ENCODE measurements at places on chromosomes 3 and 15.

DNA sequence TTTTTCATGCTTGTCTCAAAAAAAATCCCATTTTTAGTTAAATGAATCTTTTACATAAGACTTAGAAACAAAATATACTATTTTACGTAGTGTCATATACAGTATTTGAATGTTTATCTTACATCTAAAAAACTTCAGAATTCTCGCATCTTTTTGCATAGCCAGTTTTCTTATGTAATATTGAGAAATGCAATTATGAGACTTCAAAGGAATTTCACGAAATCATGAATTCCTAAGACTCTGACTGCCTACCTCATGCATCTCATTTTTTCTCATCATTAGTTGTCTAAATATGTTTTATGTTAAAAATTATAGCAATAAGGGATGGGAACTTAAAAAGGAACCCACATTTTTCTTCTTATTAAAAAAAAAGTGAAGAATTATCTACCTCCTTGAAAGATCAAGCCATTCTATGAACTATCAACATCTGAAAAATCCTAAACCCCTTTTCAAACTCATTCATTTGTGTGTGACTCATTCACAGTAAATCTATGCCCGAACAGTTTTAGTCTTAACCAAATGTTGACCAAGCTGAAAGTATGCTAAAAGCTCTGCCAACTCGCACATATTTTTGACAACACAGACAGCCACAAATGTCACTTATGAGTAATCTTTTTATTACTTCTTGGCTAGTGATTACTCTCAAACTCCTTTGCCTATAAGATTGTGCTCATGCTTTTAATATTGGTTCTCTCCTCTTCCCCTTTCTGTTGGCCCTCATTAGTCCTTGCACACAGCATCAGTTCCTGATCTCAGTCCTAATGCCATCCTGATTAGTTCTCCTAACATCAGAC is 115.9 kb downstream of the DCLK3 start:
- DNase-seq = no peak
- no peaks in the 10 kb centered on the region for H3K4me1 ChIP-seq
- H3K27me3 ChIP-seq = no peaks in the 10 kb centered on the region
- H3K36me3 ChIP-seq = no peaks in the 10 kb centered on the region

DNA sequence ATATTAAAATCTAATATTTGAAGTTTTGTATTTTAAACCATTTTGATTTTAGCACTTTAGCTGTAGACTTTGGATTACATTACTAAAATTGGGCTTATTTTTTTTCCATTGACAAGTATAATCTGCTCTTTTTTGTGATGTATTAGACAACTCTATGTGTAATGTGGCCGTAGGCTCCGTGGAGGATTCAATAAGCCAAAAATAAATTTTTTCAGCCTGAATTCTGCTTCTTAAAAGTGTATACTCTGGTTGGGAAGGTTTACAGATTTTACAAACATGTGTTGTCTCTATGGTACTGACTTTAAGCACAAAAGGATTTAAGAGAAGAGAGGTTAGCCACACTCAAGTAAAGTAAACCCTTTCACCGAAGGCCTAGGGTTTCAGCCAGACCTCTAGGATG is 110.8 kb downstream of the PLCL2 start:
- no peaks in the 10 kb centered on the region for H3K4me1 ChIP-seq
- H3K36me3 ChIP-seq = no peaks in the 10 kb centered on the region
- H3K4me3 ChIP-seq = no peak overlapping the region
- no peak for DNase-seq

DNA sequence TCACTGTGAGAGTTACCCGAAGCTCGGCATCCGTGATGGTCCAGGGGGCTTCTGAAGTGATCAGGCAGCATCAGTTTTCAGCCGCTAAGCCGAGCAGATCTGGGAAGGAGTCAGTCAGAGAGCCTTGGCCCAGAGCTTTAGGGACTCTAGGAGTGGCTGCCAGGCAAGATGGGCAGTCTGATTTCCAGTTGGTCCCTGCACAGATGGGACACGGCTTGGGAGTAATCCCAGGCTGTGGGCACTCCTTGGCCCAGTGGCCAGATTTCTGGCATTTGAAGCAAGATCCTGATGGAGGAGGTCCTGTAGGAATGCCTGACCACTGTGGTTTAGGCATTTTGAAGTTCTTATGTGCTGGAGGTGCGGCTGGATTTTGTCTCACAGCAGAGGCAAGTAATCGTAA is 10.5 kb upstream of the IP6K2 start:
- DNase-seq = no peak
- no peak overlapping the region for H3K4me3 ChIP-seq
- no peak overlapping the region for H3K27ac ChIP-seq
- H3K36me3 ChIP-seq = no peaks in the 10 kb centered on the region
- no peaks in the 10 kb centered on the region for H3K27me3 ChIP-seq

- DNase-seq = no peak
- no peaks in the 10 kb centered on the region for H3K4me1 ChIP-seq
- no peaks in the 10 kb centered on the region for H3K27me3 ChIP-seq
- no peaks in the 10 kb centered on the region for H3K36me3 ChIP-seq
- H3K4me3 ChIP-seq = no peak overlapping the region
Observed at GRCh38 chr3:18649666-18650363, 224.7 kb upstream of the SATB1 start.

- DNase-seq = no peak
- no peaks in the 10 kb centered on the region for H3K36me3 ChIP-seq
- peaks cover 11% of the 10 kb centered on the region for H3K4me1 ChIP-seq
- 0 out of 2 replicates have a peak, but pooled peaks cover 2% of the 10 kb centered on the region for H3K27me3 ChIP-seq
- H3K27ac ChIP-seq = no peak overlapping the region
Observed at GRCh38 chr3:194310060-194310835, 40.9 kb downstream of the CPN2 start.

DNA sequence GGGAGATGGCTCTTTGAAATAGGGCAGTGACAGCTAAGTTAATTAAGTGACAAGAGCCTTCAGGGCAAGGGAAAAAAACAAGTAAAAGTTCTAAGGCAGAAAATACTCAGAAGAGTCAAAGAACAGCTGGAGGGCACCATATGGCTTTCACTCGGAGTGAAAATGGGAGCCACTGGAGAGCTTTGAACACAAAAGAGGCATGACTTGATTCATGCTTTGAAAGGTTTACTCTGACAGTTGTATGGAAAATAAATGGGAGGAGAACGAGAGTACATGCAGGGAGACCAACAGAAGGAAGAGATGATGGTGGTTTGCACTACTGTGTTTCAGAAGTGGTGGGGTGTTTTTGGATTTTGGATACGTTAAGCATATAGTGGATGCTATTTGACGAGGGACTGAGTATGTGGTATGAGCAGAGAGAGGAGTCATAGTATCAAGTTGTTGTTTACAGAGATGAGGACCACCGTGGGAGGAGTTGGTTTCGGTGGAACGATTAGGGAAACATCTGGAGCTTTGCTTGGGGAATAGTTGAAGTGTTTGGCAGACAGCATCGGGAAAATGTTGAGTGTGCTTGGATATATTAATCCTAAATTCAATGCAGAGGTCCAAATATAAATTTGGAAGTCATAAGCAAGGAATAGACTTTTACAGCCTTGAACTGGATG is 411.5 kb downstream of the GABRG3 start:
- no peaks in the 10 kb centered on the region for H3K4me1 ChIP-seq
- DNase-seq = no peak
- H3K27me3 ChIP-seq = no peaks in the 10 kb centered on the region

- peaks cover 2% of the 10 kb centered on the region for H3K4me1 ChIP-seq
- H3K4me3 ChIP-seq = no peak overlapping the region
- H3K27ac ChIP-seq = no peak overlapping the region
- no peaks in the 10 kb centered on the region for H3K36me3 ChIP-seq
- no peaks in the 10 kb centered on the region for H3K27me3 ChIP-seq
- no peak for DNase-seq
Observed at GRCh38 chr3:108122276-108122675, 31.4 kb upstream of the CD47 start.

DNA sequence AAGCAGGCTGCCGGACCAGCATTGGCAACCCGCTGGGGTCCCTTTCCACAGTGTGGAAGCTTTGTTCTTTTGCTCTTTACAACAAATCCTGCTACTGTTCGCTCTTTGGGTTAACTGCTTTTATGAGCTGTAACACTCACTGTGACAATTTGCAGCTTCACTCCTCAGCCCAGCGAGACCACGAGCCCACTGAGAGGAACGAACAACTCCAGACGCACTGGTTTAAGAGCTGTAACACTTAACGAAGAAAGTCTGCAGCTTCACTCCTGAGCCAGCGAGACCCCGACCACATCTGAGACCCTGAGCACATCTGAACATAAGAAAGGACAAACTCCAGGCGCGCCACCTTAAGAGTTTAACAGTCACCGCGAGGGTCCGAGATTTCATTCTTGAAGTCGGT is 10.7 kb upstream of the CCR4 start:
- no peak overlapping the region for H3K27ac ChIP-seq
- no peaks in the 10 kb centered on the region for H3K27me3 ChIP-seq
- H3K4me1 ChIP-seq = no peaks in the 10 kb centered on the region
- no peaks in the 10 kb centered on the region for H3K36me3 ChIP-seq
- no peak for DNase-seq

All from iPS DF 6.9 (cell line).